HFFc6 (cell line): ENCODE measurements at places on chromosomes 16 and 17. TPM values are rescaled to one million over a fixed set of nuclear protein-coding genes. Genes with fewer than 3 reads are reported as not detected.

Gene TLCD2
- 3.0 to 3.9 TPM (median 3.4 TPM) in 3 replicates for total RNA-seq

Gene GPRC5B
- 0.38 to 0.57 TPM (median 0.46 TPM) in 3 replicates for total RNA-seq

Gene WNT9B
- total RNA-seq = not detected in 3 replicates

Gene TP53TG3B
- 0.21 TPM in 1 of 3 replicates, not detected in the others for total RNA-seq

Gene TBC1D3E
- total RNA-seq = not detected in 3 replicates

Gene WIPF2
- total RNA-seq = 26.3 to 30.7 TPM (median 28.7 TPM) in 3 replicates

Gene SARM1
- total RNA-seq = 15.2 to 18.1 TPM (median 17.6 TPM) in 3 replicates

Gene C16orf78
- total RNA-seq = not detected in 3 replicates

Gene LPO
- not detected in 3 replicates for total RNA-seq
